Stimulated activated CD8-positive, alpha-beta memory T cell treated with anti-CD3 and anti-CD28 coated beads, Interleukin-7, amount 100 ng/mL, for 1 hour (primary cell): ENCODE measurements at places on chromosomes 3 and 15.

DNA sequence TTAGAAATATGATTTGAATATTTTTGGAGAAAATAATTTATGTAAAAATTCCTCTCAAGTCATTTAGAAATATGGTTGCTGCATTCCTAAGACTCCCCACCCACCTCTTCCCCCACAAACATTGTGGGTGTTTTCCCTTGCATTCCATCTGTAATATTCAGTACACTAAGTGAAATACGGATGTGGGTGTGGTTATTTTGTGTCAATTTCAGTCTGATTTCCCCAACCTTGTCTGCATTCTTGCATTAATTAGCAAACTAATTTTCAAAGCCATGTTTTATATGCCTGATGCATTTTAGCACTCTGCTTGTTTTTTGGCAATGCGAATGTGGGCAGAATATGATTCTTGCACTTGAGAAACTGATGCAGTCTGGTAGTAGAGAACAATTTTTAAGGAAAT, 408.3 kb upstream of the RGMA start:
- DNase-seq: no peak

GRCh38 chr3:18436213-18436612, 11.1 kb upstream of the SATB1 start:
- DNase-seq: no peak

- no peak for DNase-seq
These were observed 41.2 kb upstream of the XCR1 start for GRCh38 chr3:46068501-46068900.

DNA sequence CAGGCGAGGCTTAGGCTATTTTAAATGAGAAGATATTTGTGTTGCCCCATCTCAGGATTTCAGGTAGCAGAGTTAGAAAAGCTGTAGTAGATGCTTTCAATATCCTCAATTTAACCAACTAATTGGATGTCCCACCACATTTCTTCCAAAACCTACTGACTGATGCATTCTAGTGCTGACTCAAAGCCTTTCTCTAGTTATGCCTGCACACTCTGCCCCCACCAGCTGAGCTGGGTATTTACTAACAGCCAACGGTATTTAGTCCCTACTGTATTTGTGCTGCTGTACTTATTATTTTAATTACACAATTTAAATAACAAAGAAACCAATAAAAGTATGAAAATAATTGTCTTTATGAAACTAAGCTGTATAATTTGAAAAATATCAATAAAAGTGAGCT, 139.5 kb downstream of the OSBPL10 start:
- no peak for DNase-seq

GRCh38 chr3:10090179-10090578, 17.9 kb downstream of the FANCD2OS start:
- DNase-seq: no peak

DNA sequence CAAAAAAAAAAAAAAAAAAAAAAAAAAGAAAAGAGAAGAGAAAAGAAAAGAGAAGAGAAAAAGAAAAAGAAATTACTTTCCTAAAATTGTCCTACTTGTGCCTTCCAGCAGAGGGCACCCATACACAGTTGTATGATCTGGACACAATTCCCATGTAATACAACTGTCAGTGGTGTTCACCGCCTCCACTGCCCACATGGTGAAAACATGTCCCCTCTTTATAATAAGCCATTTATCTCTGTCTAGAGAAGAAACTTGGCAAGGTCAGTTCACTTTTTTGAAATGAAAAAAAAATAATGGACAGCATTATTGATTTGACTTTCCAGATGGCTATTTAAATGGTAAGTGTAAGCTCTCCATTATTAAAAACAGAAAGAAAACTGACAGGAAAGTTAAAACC, 459.4 kb downstream of the GBE1 start:
- DNase-seq: no peak

DNA sequence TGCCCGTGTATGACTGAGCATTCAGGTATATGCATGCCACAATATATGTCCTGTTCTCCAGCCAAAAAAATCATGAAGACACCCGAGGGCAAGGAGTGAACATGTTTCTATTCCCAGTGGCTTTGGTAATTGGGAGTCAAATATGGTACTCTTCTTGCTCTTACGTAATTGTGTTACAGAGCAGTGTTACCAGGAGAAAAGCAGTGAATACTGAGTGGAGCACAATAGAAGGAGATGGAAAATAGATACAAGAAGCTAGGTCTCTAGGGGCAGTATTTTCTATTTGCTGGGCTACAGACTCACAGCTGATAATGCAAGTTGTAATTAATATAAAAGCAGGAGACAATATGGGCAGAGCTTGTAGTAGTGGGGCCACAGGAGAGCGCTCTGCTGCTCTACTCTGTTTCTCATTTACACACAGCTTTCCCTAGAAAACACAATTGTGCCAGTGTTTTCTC, 13.2 kb downstream of the MEIS2 start:
- DNase-seq: no peak

- DNase-seq: no peak
These were observed 8.0 kb downstream of the PIK3CA start for GRCh38 chr3:179156170-179156569.

DNA sequence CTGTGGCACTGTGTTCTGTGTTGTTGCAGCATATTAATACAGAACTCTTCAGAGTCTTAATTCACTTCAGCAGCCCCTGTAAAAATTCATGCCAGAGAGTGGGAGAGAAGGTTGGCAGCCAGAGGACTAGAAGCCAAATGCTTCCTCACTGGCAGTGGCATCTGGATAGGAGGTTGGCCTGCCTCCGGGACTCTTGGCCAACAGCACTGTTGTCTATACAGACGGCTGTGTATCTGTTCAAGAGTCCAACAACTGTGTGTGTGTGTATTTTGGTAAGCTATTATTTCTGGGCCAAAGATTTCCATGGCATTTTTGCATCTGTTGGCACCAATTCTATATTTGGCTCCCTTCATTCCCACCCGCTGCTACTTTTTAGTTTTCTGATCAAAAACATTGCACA, 156.0 kb upstream of the SOX2 start:
- DNase-seq: no peak

GRCh38 chr15:88243895-88244787, 12.4 kb downstream of the NTRK3 start:
- no peak for DNase-seq
